Astrocyte (in vitro differentiated cells and primary cell): ENCODE measurements at places on chromosomes 13 and 19.

DNA sequence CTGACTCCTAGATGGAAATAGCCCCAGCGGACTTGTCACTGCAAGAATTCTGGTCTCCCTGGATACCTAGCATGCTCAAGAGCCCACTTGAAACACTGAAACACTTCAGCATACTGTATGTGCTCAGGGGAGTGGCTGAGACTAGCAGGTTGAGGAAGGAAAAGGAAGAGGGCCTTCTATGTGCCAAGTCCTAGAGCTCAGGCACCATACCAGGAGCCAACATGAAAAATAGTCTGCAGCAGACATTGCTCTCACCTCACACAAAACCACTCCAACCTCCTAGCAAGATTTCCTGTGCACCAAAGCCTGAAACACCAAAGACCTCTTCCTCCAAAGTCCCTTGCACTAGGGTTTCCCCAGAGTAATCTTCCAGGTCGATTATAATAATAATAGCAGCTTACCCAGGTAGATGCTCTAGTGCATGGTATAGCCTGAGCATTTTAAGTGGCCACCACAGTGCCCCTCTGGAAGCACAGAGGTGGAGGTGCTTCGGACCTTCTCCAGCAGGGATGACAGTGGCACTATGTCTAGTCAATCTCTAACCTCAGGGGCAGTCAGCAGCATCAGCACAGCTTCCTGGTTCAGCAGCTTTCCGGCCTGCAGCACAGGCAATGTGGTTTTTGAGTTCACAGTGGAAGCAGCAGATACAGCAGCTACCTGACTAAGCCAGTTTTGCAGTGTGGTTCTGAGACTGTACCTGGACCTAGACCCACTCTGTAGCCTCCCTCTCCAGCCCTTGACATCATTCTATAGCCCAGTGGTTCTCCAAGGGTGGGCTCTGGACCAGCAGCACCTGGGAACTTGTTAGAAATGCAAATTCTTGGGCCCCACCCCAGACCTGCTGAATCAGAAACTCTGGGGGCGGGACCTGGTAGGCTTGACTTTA is 45.6 kb upstream of the UBE2L5 start:
- DNase-seq = no peak

DNA sequence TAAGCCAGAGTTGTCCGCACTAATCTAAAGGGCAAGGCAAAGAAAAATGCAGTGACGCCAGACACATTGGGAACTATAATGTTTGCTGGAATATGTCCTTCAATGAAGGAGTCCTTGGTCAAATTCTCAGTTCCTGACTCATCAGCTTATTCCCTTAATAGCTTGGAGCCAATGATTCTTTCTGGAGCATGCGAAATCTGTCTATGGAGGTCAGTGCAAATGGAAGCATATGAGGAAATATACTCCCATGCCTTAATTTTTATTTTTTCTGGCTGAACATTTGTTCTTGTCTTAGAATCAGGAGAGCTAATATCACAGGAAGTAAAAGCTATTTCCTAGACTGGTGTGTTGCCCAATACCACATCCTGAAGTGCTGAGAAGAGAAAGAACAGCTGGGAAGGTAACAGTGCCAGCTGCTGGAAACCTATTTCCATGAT is 289.8 kb upstream of the SPRY2 start:
- DNase-seq = peak; percentile 5

GRCh38 chr19:53432088-53432661 is 391 bp downstream of the ZNF761 start:
- DNase-seq = no peak

DNA sequence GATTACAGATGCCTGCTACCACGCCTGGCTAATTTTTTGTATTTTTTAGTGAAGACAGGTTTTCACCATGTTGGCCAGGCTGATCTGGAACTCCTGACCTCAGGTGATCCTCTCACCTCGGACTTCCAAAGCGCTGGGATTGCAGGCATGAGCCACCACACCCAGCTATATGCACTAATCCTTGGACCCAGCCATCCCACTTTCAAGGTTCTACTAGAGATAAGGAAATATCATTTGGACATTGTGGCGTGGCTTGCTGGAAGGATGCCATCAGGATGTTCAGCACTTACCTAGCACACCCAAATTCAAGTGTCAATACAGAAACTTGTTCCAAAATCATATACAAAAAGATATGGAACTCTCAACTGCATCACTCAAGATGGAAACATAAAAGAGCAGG is 136.4 kb downstream of the ABCC4 start:
- DNase-seq = no peak

DNA sequence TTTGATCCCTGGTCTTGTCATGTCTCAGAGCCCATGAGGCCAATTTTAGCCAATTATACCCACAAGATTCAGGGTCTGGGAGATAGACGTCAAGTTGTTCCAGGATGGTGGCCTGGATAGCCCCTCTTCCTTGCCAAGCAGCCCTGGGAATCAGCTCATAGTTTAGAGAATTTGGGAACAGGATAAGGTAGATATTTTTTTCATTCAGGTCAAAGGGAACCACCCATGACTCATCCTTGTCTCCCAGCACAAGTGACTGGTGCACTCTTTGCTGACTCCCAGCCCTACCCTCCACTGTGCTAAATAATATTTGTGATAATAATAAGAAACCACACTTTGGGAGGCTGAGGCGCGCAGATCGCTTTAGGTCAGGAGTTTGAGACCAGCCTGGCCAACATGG is 17.1 kb upstream of the S1PR4 start:
- no peak for DNase-seq

DNA sequence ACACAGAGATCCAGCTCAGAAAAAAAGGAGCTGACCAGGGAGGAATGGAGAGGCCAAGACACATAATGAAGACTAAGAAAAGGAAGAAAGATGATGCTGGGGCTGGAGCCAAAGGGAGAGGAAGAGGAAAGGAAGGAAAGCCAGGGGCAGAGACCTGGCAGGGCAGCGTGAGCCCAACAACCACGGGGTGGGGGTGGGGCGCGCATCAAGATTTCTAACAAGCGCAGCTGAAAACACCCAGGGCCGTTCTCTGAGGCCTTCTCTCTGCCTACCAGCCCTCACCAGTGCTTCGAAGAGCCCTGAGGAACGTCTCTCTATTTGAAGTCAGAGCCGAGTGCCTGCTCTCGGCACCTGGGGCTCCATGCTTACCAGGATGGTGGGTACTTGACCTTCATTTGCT is 23.6 kb upstream of the POU2F2 start:
- no peak for DNase-seq

GRCh38 chr13:77514336-77514726 is 21.2 kb upstream of the SCEL start:
- no peak for DNase-seq

GRCh38 chr13:49374585-49375290 is 69.1 kb downstream of the CAB39L start:
- peak; percentile 87 for DNase-seq

GRCh38 chr19:7376151-7376852 is 27.6 kb downstream of the ARHGEF18 start:
- DNase-seq = peak; percentile 33

DNA sequence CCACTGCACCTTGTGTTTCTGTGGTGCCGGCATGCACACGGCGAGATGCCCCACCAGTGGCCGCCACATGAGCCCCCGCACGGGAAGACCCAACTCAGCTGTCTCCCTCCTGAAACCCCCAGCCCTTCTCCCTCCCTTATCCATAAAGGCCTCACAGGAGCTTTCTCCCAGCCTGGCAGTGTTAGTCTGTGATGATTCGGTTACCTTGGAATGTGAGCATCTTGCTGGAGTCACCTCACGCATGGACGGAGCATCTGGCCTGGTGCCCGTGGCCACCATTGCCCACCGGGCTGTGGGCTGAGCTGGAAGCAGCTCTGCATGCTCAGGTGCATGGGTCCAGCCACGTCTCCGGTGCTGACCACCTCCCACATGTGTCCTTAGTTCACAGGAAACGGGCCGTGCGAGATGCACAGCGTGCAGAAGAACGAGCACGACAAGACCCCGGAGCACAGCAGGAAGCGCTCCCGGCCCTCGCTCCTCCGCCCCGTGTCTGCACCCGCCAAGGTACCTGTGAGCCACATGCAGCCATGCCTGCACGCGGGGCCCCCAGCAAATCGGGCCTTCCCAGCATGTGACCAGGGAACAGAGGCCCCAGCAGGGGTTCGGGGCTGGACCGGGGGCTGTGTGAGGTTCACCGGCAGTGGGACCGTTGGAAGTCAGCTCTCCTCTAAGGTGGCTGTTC is 22.0 kb downstream of the SIN3B start:
- DNase-seq = peak; percentile 74

- peak; percentile 27 for DNase-seq
Measured at GRCh38 chr13:49649244-49649962, 21.1 kb downstream of the ARL11 start.

- no peak for DNase-seq
Measured at GRCh38 chr19:30848636-30849425, 476.6 kb downstream of the ZNF536 start.

GRCh38 chr19:41860419-41861115 is 512 bp downstream of the RPS19 start:
- no peak for DNase-seq

- peak; percentile 22 for DNase-seq
Measured at GRCh38 chr19:40778706-40779284, 748 bp downstream of the RAB4B start.

GRCh38 chr13:113417836-113418721 is 35.2 kb downstream of the ADPRHL1 start:
- DNase-seq = no peak

DNA sequence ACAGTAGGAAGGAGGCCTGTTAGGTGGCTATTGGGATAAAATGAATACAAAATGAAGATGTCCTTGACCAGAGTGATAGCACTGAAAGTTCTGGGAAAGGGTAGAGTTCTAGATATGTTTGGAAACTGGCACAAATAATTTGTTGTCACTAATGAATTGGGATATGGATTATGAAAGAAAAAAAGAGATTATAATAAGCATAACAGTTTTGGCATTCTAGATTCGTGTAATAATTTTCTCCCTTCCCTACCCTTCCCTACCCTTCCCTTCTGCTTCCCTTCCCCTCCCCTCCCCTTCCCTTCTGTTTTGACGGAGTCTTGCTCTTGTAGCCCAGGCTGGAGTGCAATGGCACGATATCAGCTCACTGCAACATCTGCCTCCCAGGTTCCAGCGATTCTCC is 271.0 kb upstream of the PRR20A start:
- no peak for DNase-seq

DNA sequence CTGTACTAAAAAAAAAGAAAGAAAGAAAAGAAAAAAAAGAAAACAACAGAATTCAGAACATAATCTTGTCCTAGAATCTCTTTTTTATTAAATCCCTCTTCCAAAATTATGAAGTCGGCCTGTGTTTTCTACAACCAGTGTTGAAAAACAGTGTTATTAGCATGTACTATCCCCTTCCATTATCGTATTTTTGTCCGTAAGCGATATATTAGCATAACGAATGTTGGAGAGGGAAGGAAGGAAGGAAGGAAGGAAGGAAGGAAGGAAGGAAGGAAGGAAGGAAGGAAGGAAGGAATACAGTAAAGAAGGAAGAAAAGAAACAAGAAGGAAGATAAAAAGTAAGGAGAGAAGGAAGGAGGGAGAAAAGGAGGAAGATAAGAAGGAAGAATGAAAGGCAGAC is 393.0 kb upstream of the TSHZ3 start:
- DNase-seq = no peak

- peak; percentile 59 for DNase-seq
Measured at GRCh38 chr13:106561551-106562170, 6.3 kb downstream of the ARGLU1 start.

DNA sequence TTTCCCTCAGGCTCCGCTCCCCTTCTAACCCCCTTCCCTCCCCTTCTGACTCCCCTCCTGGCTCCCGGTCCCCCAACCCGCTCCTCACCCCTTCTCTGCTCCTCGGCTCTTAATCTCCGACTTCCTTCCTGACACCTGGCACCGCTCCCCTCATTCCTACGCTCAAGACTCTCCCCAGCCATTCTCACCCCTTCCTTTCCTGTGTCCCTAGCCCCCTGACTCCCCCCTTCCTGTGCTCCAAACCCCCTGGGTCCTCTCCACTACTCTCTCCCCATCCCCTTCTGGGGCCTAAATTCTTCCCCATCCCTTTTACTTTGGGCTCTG is 658 bp downstream of the CLPP start:
- DNase-seq = no peak

- no peak for DNase-seq
Measured at GRCh38 chr19:3387645-3388589, 21.5 kb downstream of the NFIC start.

- DNase-seq = no peak
Measured at GRCh38 chr19:23822735-23823134, 64.0 kb upstream of the ZNF681 start.

DNA sequence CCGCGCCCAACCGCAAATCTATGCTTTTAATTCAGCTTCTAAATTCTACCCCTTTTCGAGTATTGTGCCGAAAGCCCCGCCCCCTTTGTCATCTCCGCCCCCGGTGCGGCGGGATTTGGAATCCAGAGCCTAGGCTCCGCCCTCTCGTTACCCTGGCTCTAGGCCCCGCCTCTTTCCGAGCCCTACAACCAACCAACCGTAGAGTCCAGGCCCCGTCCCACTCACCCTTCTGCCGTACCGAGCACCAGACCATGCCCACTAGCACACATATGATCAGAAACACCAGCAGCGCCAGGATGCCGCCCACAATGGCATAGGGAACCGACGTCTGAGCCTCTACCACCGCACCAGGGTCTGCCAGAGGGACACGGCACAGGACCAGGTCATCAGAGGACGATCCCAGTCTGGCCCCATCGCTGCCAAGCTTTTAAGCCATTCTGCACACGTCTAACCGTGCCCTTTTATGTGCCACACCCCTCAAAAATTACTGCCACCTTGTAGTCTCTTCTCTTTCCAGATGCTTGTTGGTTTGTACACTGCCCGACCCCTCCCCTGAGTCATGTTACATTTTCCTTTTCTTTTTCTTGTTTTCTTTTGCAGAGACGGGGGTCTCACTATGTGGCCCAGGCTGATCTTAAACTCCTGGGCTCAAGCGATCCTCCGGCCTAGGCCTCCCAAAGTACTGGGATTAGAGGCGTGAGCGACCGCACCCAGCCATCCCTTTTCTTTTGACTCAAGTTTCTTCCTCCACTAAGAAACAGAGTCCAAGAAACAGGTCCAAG is 4.7 kb upstream of the ZNF428 start:
- DNase-seq = no peak

DNA sequence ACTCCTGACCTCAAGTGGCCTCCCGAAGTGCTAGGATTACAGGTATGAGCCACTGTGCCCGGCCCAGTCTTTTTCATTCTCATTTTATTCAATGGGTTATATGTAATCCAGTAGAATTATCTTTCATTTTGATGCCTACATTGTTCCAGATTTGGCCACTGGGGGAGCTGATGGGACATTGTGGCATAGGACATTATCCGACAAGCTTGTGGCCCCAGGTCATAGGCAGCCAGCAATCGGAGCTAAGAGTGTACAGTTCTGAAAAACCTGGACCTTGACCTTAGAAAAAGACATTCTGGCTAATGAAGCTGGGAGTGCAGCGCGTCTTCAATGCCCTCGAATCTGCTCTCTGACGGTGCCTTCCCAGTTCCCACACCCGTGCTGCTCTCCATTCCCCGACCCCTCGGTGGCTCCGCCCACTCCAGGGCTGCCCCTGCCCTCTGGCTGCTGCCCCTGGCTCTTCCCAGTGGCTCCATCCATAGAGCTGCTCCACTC is 108.7 kb downstream of the TEX29 start:
- no peak for DNase-seq

GRCh38 chr13:50928659-50929462 is 19.3 kb downstream of the RNASEH2B start:
- DNase-seq = no peak

- DNase-seq = no peak
Measured at GRCh38 chr13:109730812-109731335, 55.5 kb downstream of the IRS2 start.

GRCh38 chr19:32813862-32814425 is 55.6 kb downstream of the SLC7A9 start:
- DNase-seq = no peak
